Kidney epithelial cell (primary cell): ENCODE measurements at places on chromosomes 5 and 9. TPM values are rescaled to one million over a fixed set of nuclear protein-coding genes. Genes with fewer than 3 reads are reported as not detected.

The CDH9 gene
- total RNA-seq, result not detected in 2 replicates

The BTF3 gene
- total RNA-seq, result 668 and 708 TPM in 2 replicates

The MLANA gene
- total RNA-seq, result not detected in 2 replicates

The ADAMTS13 gene
- 2.0 and 2.4 TPM in 2 replicates for total RNA-seq

DNA sequence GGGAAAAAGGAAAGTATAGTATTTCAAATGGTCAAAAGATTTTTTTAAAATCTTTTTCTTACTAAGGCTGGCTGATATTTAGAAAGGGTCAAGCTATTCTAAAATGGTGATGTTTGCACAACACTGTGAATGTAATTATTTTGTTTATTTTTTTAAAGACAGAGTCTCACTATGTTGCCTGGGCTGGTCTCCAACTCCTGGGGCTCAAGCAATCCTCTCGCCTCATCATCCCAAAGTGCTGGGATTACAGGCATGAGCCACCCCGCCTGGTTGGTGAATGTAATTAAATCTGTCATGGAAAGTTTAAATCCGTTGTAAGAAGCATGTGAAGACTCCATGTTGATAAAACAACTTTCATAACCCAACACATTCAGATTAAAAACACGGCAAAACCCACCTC is 2.6 kb downstream of the UBTD2 start:
- DNase-seq, result no peak

The MTMR12 gene
- 24.6 and 28.0 TPM in 2 replicates for total RNA-seq

GRCh38 chr5:73378765-73379164 is 69.8 kb downstream of the FOXD1 start:
- no peak for DNase-seq

- no peak for DNase-seq
These were observed 70.3 kb upstream of the ADAMTS16 start for GRCh38 chr5:5069851-5070250.

GRCh38 chr5:74152136-74152535 is 488.4 kb downstream of the ENC1 start:
- no peak for DNase-seq

- no peak for DNase-seq
These were observed 845 bp upstream of the NR4A3 start for GRCh38 chr9:99820685-99821395.

- DNase-seq, result peak; percentile 68
These were observed 9.2 kb upstream of the TAF1L start for GRCh38 chr9:32644698-32645097.

- no peak for DNase-seq
These were observed 1.9 kb downstream of the TTC16 start for GRCh38 chr9:127717766-127718165.

The TRIP13 gene
- 7.4 and 10.8 TPM in 2 replicates for total RNA-seq

DNA sequence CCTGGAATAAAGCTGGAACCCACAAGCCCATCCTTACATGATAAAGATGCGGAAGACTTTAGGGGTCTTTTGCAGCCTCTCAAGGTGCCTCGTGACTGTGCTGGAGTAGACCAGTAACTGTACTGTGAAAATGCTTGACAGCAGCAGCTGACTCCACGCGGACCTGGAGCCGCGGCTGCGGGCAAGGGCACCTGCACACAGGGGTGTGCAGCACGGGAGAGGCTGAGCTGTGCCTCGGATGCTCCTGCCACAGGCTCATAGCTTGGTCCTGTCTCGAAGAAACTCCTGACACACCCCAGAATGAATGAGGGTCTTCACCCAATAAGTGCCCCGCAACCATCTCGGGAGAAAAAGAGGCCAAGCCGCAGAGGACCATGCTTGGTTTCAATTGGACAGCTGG is 40.3 kb upstream of the CEP72 start:
- DNase-seq, result no peak

DNA sequence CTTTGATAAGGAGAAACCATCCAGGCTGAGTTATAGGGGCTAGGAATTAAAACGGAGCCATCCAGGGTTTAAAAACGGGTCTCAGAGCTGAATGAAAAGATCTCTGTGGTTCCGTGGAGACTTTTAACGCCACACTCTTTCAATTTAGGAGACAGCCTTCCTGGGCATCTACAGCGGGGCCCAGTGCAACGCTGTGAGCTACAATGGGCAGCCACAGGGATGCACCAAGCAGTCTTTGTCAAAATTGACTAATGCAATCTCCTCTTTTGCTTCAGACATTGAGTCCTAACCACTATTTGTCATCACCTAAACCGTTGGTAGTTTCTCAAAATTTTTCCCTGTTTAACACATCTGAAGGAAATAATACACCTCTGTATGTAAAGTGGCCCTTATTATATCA is 96.6 kb upstream of the ABCA1 start:
- DNase-seq, result no peak

DNA sequence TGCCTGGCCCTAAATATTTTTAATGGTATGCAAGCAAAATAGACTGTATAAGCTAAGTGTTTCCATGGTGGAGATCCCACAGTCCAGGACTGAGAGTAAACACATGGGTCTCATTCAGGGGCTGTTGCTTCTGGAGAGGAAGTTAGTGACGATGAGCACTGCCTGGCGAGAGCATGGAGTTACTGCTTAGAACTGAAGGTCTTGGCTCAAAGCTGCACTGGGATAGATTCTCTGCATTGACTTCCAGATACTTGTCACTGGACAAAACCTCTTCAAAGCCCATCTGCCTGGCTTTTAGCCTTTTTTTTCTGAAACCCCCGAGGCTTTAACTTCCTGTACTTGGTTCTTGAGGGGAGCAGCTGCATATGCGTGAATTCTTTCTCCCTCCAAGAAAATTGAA is 39.2 kb downstream of the GPR107 start:
- no peak for DNase-seq

GRCh38 chr5:43602461-43603343 is at the start of gene NNT:
Gene NNT (plus strand): TSS chr5:43603180. CDS start chr5:43609196, 6,016 bp downstream.
- no peak for DNase-seq

GRCh38 chr5:116577064-116577788 is 2.6 kb upstream of the SEMA6A start:
- DNase-seq, result no peak

- no peak for DNase-seq
These were observed 15.1 kb downstream of the PSAT1 start for GRCh38 chr9:78311886-78312524.

GRCh38 chr5:68134033-68134668 is 81.4 kb upstream of the PIK3R1 start:
- DNase-seq, result no peak

DNA sequence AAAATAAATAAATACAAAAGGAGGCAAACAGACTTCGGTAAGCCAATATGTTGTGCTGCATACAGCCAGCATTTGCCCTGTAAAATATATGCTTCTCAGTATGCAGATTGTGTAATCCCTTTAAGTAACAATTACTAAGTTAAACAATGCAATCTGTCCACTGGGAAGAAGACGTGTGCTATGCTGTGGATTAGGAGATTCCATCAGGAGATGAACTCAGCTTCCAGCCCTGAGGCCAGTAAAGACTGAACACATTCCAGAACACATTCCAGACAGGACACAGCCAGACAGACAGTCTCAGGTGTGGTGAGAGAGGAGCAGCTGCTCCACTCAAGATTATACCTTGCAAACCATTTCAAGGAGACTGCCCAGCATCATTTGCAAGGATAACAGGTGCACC is 97.8 kb downstream of the MPDZ start:
- DNase-seq, result no peak

The FBN2 gene
- total RNA-seq, result 25.2 and 31.9 TPM in 2 replicates

GRCh38 chr5:165263536-165263935 is 1758.1 kb downstream of the MAT2B start:
- no peak for DNase-seq

The TAF1L gene
- total RNA-seq, result under 0.01 TPM in 1 of 2 replicates, not detected in the other

GRCh38 chr5:148989567-148989966 is 73.3 kb downstream of the SH3TC2 start:
- DNase-seq, result no peak
